ENCODE measurements at places on chromosomes 13 and 19.

- DNase-seq = no peak
Measured at GRCh38 chr19:17576758-17577456, 21.5 kb downstream of the COLGALT1 start.

- no peak for DNase-seq
Measured at GRCh38 chr19:50497022-50497405, 14.0 kb downstream of the JOSD2 start.

- DNase-seq = no peak
Measured at GRCh38 chr19:13726323-13726722, 38.0 kb upstream of the MRI1 start.

- DNase-seq = no peak
Measured at GRCh38 chr19:55838251-55838650, 1.9 kb downstream of the NLRP4 start.

DNA sequence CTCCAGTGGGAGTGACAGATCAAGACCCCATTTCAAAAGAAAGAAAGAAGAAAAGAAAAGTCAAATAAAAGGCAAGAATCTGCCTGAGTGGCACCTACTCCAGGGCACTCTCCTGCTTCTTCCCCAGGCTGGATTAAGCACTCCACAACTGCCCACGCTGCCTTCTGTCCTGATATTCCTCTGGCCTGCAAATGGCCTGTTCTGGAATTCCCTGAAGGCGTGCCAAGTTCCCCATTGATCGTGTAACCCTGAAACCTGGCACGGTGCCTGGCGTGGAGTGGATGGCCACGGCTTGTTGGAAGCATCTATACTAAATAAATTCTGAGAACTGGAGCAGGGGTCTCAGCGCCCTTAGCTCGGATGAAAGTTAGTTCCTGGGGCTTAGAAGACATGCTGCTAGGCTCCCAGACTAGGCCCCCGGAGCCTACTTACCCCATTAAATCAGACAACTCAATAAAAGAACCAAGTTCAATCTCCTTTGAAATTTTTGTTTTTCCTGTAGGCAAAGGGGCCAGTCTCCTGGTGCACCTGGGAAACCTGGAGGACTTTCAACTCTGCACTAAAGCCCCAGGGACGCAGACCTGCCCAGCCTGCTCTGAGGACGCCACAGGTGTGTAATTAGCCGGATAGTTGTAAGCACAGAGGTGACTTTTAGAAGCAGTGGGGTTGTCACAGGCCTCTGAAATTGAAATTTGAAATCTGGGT is 21.9 kb downstream of the ANKRD27 start:
- peak; percentile 35 for DNase-seq

GRCh38 chr13:29525757-29526156 is 69.7 kb downstream of the SLC7A1 start:
- no peak for DNase-seq

GRCh38 chr13:80339912-80340650 is 845 bp downstream of the SPRY2 start:
- DNase-seq = peak; percentile 29

GRCh38 chr13:42099962-42100675 is 51.7 kb downstream of the DGKH start:
- no peak for DNase-seq

DNA sequence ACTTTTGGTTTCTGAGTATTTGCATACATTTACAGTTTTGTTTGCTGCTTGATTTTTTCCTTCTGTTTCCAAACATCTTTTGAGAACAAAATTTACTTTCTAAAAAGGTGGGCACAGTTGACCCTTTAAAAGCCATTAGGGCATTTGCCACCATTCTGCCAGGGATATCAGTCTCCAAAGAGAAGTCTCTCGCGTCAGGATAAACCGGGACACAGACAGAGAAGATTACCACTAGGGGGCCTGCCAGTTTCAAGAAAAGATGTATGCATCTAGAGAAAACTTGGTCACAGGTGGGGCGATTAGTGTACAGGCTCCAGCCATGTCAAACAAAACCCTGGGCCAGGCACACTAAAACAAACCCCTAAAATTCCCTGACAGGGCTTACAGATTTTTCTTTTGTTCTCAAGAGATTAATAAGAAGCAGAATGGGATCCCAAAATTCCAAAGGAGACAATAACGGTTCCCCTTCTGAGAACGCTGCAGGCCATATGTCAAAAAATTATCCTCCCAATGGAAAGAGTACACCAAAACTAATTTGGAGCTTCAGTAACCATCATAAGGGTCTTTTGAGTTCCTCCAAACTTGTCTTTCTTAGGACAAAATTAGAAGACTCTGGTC is 10.7 kb upstream of the PABPC3 start:
- peak; percentile 18 for DNase-seq

- DNase-seq = no peak
Measured at GRCh38 chr19:28457620-28458019, 755.3 kb downstream of the UQCRFS1 start.

DNA sequence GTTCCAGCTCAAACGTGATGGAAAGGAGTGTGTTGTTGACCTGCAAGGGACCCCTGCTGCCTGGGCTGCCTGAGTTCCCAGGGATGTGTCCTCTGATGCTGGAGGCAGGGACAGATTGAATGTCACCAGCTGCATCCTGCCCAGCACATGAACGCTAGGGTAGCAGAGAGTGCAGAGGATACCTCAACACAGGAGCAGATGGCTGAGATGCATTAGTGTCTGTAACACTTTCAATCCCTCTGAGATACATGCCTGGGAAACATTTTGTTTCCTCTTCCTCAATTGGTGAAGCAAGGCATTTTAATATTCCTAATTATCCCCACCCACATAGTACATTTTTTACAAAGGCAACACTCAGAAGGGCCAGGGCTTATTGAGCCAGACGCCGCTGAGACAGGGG is 106.4 kb upstream of the UBL3 start:
- DNase-seq = no peak

GRCh38 chr13:25686831-25687470 is 315.2 kb downstream of the ATP8A2 start:
- DNase-seq = no peak

DNA sequence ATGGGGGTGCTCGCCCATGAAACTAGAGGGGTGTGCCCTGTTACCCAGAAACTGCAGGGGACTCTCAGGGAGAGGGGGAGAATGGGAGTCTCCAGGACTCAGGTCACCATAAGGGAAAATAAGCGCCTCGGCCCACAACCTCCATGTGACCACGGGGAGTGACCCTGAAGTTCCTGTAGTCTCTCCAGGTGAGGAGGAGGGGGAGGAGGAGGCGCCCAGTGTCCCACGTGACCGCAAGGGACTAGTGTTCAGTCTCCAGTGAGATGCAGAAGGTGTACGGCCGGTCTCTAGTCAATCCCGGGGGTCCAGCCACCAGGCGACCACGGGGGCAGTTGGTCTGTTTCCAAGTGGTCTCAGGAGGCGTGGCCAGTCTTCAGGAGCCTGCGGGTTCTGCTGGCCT is 16.0 kb downstream of the TM6SF2 start:
- no peak for DNase-seq

DNA sequence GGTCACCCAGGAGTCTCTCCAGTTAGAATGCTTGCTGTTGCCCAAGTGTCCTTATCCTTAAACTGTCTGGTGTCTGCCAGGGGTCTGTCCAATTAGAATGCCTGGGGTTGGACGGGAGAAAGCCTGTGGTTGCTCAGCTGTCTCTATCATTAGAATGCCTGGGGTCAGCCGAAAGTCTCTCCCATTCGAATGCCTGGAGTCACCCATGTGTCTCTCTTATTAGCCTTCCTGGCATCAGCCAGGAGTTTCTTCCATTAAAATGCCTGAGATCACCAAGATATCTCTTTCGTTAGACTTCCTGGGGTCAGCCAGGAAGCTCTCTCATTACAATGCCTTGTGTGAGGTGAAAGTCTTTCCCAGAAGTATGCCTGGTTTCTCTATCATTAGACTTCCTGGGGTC is 1521.0 kb downstream of the UQCRFS1 start:
- DNase-seq = no peak

DNA sequence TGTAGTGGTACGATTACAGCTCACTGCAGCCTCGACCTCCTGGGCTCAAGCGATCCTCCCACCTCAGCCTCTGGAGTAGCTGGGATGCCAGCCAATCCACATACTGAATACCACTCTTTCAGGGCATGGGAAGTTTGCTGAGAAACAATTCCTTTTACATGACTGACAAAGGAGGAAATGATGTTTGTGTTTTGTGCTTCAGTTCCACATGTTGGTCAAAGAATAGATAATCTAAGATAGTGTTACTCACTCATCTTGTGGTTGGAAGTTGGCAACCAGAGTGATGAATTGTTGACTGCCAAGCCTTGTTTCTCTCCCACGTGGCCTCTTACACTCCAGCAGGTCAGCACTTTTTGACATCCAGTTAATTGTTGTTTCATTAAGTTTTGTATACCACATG is 7.6 kb downstream of the MBD3L2B start:
- DNase-seq = no peak

DNA sequence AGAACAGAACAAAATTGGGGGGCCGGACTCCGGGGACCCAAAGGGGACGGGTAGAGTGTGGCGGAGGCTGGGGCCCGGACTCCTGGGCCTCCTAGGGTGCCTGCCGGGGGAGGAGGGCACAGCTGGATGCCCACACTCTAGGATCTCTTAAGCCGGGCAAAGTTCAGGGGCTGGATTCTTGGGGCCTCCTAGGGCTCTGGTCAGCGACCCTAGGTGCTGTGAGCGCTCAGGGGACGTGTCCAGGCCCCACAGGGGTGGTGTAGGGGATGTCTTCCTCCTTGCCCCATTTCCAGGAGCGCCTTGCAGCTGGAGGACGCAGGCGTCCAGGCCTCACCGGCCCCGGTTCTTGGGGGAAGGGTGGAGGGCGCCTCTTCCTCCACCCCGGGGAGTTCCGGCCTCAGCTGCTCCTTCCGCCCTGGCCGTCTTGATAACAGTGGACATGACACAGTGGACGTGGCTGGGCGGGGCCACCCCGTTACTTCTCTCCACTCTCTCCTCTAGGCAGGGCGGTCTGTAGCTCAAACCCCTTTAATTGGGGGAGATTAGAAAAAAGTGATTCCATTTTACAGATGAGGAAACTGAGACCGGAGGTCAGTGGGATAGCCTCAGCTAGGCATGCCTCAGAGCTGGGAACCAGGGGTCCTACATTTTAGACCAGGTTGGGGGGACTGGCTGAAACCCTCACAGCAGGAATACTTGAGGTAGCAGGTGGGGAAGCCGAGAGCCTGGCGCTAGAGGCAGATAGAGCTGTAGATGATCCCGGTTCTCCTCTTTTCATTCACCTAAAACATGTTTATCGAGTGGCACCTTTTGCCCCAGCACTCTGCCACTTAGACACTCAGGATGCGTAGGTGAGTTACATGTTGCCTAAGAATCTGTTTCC is 705 bp downstream of the STXBP2 start:
- DNase-seq = no peak

- DNase-seq = no peak
Measured at GRCh38 chr19:55405638-55406037, 1.9 kb downstream of the UBE2S start.

DNA sequence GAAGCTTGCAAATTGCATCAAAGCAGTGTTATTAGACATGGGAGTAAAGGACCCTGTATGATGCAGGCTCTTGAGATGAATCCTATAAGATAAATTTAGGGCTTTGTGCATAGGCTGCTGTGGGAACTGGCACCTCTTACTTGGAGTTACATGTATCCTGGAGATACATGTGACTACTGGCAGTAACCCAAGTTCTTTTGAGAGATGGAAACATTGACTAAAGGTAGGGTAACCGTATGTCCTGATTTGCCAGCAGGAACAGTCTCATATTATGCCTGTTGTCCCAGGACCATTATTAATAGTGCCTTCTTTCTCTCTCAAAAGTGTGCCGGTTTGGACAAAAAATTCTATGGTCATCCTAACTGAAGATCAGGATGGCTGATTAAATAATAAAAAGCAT is 195.4 kb downstream of the LACC1 start:
- DNase-seq = peak; percentile 5

DNA sequence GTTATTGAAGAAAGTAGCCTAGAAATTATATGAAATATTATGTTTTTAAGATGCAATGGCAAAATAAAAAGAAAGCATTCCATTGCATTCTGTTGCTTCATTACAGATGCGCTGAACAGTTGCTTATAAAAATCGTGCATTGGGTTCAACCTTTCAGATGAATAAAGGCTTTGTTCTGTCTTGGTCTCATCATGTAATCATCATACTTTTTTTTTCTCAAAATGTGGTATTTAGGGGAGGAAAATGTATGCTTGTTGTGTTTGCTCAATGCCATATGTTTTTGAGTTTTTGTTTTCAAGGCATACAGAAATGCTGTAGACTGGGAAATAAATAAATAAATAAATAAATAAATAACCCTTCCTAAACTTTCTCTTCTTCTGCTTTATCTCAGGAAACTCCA is 1.1 kb upstream of the MBNL2 start:
- DNase-seq = no peak

GRCh38 chr19:7327802-7328201 is 20.9 kb upstream of the ARHGEF18 start:
- no peak for DNase-seq

GRCh38 chr13:112072534-112073244 is 5.7 kb downstream of the SOX1 start:
- DNase-seq = peak; percentile 27

DNA sequence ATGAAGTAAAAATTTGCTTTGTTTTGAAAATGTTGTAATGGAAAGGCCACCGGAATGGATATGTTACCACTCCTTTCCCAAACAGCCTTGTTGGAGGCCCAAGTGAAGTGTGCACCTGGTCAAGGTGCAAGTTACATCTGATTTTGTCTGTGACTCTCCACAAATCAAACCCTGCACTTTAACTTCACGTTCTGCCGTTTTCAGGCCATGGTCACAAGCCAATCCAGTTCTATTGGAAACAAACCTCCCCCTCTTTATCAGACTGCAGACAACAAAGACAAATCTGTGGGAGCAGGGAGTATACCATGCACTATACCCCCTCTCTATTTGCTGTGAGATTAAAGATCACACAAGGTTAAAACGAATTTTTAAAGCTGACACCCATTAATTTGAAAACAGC is 155.6 kb upstream of the RFC3 start:
- DNase-seq = no peak

DNA sequence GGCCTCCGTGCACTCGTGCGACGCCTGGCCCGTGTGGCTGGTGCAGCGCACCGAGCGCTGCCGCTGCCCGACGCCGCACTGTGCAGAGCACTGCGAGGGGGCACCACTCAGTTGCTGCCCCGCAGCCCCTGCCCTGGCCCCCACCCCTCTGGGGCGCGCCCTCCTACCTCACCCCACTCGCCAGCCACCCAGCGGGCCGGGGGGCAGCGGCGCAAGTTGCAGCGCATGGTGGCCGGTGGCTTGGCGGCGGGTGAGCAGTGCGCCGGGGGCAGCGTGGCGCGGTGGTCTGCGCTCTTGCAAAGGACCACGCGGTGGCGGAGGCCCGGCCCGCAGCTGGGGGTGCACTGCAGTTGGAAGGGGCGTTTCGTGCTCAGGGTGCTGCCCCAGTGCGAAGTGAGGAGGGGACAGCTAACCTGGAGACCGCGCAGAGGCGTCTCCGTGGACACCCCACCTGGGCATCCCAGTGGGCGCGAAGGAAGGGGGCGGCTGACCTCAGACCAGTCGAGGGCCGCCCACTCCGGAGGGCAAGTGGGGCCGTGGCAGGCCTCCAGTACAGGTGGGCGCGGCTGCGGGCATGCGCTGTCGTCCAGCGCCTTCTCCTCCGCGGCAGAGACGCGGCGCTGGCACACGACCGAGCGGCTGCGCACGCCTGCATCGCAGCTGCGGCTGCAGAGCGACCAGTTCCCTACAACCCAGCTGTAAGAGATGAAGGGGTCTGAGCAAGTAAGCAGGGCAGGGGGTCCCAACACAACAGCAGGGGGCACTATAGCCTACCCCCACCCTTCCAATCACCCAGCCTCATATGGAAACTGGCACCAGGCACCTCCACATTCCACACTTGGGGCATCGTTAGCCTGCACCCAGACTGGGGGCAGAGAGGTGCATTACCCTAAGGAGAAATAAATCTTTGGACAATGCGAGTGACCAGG is 8.0 kb upstream of the MYO1F start:
- DNase-seq = peak; percentile 3
